ENCODE measurements at places on chromosomes 7 and 10.

DNA sequence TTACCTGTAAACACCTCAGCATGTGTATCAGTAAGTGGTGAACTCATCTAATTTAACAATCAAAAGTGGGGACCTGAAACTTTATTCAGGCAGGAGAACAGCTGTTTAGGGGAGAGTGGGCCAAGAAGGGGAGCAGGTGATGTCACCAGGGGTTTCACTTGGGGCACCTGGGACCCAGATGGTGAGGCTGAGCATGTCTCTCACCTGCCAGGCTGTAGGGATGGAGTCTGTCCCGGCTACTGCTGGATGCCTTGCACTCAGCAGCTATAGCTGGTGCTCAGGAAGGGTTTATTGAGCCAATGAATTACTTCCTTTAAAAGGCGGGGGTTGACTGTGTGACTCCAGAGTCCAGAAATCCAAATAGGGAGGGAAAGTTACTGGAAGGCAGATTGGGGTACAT is 23.0 kb downstream of the CDH23 start:
- no peak for DNase-seq

DNA sequence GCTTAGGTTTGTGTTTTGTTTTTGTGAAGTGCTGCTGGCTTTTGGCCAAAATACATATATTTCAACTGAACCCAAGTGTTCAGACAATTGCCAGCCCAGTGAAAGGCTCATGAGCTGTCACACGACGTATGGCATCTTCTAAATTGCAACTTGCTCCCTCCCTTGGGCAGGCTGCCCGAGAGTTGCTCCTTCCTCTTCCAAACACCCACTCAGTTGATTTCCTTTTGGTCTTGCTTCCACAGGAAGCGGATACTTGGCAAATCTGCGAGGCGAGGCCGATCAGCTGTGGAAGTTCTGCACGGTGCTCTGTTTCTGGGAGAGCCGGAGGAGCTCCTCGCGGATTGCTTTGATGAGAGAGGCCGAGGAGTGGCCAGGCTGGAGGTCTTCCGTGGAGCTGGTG is 39.6 kb upstream of the ATP6V0A4 start:
- DNase-seq: no peak

- DNase-seq: no peak
Observed at GRCh38 chr7:7304705-7305450, 122.5 kb downstream of the C1GALT1 start.

DNA sequence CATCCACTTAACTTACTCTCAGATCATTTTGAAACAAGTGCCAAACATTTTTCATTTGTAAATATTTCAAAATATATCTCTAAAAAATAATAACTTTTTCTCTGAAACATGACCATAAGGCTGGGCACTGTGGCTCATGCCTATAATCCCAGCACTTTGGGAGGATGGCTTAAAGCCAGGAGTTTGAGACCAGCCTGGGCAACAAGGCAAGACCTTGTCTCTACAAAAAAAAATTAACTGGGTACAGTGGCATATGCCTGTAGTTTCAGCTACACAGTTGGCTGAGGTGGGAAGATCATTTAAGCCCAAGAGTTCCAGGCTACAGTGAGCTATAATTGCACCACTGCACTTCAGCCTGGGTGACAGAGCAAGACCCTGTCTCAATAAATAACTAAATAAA is 36.4 kb downstream of the USP54 start:
- DNase-seq: no peak

DNA sequence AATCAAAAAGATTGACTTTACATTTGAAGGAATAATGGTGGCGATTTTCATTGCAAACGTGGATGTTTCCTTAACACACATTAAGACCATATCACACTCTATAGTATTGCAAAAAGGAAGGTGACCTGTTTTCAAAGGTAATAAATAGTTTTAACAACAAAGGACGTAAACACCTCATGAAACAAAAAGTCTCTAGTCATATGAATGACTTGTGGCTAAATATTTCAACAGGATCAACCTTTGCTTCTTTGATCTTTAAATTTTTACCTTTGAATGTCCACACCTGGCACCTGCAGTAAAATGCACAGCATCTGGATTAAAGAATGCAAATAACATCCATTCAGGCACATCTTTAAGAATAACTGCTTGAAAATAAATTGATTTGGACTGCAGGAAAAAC is 30.0 kb upstream of the FERD3L start:
- no peak for DNase-seq

- DNase-seq: no peak
Observed at GRCh38 chr10:75013007-75013406, 98.4 kb upstream of the SAMD8 start.

DNA sequence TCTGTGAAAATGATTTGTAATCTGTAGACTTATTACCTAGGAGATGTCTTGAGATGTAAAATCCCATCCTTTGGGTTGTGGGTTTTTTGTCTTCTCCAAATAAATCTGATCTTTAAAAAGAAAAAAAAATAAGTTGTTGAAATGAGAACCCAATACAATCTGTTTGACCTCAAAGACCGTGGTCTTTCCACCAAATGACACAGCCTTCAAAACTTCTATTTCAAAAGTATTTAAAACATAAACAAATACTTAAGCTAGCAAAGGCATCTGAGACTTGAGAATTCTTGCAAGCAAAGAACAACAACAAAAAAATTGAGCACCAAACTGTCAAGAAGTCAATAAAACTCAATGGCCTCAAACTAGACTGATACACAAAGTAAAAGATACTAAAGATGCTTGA is 67.9 kb upstream of the HECW1 start:
- no peak for DNase-seq

DNA sequence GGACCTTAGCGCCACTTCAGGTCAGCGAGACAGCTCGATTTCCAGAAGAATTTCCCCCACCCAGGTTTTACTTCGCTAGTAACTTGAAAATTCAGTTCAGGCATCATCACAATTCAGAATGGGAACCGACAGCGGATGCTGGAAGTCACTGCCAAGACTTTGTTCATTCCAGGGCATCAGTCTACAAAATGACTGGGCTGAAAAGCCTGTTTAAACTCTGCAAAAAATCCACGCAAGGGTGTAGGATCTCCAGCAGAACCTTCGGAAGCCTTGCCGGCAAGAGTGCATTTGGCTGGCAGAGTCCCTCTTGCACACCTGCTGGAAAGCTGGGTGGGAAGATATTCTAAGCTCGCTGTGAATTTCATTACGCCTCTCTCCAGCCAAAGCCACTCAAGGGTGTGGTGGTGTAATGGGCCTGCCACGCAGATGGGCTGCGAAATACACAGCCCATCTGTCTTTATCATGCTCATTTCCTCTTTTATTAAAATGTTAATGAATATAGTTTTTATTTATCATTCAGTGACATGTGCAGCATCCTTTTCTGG is 672.0 kb upstream of the FOXK1 start:
- no peak for DNase-seq

GRCh38 chr10:22764639-22765038 is 50.3 kb upstream of the PIP4K2A start:
- DNase-seq: no peak

GRCh38 chr10:70437721-70438120 is 3.8 kb downstream of the NODAL start:
- no peak for DNase-seq

GRCh38 chr7:71769326-71769725 is 637.4 kb downstream of the GALNT17 start:
- DNase-seq: no peak

Data from HS-27A (cell line).